LHCN-M2 (cell line): ENCODE measurements at places on chromosomes 11 and 22. TPM values are rescaled to one million over a fixed set of nuclear protein-coding genes. Genes with fewer than 3 reads are reported as not detected.

FXYD2 gene
- total RNA-seq, result not detected in 2 replicates

RIMBP3C gene
- total RNA-seq, result 1.4 and 1.8 TPM in 2 replicates

- no peak for DNase-seq
These were observed 4.4 kb downstream of the MTMR2 start for GRCh38 chr11:95919514-95919913.

DNA sequence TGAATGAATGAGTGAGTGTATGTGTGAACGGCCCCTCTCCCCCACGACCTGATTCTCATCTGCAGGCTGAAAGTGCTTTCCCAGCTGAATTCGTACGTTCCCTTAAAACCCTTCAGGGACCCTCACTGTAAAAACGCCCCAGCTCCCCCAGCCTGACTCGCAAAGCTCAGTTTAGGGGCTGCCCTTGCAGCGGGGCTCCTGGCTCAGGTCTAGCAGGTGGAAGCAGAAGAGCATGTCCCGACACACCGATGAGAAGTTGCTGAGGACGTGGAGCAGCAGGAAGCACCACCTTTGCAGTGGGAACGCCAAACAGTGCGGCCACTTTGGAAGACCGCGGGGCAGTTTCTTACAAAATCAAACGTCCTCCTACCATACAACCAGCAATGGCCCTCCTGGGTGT is 3.6 kb upstream of the MRPL23 start:
- DNase-seq, result no peak

GRCh38 chr11:44648109-44648508 is 78.7 kb upstream of the TSPAN18 start:
- no peak for DNase-seq

DNA sequence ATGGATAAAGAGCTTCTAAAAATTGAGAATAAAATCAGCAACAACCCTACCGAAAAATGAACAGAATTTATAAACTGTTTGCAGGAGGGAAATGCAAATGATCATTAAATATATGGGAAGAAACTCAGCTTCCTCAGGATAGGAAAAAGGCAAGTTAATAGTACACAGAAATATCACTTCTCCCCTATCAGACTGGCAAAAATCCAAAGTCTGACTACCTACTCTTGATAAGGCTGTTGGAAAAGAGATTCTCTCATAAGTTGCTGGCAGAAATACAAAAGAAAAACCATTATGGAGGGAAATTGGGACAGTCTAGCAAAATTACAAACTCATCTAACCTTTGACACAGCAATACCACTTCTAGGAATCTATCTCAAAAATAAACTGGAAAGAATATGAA is 100.9 kb upstream of the LDLRAD3 start:
- DNase-seq, result no peak
